H1 (cell line): ENCODE measurements at places on chromosomes 6 and 20.

DNA sequence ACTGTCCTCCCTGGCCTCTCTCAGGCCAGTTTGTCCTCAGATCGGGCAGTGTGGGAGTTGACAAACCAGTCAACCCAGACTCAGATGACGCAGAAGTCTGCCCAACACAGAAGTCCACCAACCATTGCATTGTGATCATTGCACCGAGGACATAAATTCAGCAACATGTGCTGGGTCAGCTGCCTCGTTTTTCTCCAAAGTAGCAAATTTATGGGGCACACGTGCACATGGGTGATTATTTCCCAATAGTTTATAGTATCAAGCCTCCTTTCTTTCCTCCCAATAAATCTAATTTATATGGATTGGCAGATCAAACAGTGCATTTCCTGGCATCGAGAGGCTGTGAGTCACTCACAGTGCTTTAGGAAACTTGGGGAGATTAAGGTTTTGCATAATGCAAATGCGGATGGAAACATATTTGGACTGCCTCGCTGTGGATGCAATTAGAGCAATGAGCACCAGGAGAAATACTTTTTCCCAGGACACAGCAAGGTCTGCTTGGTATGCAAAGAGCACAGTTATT is 413.7 kb upstream of the SULF2 start:
- no peak overlapping the region for H3K27ac ChIP-seq
- DNase-seq = no peak
- H3K4me1 ChIP-seq = no peaks in the 10 kb centered on the region
- H3K4me3 ChIP-seq = no peak overlapping the region
- no peaks in the 10 kb centered on the region for H3K27me3 ChIP-seq

DNA sequence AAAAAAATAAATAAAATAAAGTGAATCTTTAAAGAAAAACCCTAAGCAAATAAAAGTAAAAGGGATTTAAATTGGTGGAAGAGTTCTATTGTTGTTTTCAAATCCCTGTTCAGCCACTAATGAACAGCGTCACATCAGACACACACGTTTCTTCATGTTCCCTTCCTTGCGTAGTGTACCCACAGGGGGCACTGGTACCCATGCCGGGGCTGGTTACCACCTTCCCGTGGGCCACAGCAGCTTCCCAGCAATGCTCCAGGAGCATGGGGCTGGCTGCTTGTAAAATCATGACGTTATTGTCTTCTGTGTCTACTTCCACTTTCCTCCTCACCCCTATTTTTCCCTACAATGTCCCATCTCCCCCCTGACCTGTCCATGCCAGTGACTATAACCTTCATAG is 988.7 kb downstream of the KIF16B start:
- no peak overlapping the region for H3K27ac ChIP-seq
- H3K36me3 ChIP-seq = no peaks in the 10 kb centered on the region
- H3K4me1 ChIP-seq = peaks cover 2% of the 10 kb centered on the region; the same call in 1 of the 2 replicates
- no peak overlapping the region for H3K4me3 ChIP-seq
- DNase-seq = no peak

DNA sequence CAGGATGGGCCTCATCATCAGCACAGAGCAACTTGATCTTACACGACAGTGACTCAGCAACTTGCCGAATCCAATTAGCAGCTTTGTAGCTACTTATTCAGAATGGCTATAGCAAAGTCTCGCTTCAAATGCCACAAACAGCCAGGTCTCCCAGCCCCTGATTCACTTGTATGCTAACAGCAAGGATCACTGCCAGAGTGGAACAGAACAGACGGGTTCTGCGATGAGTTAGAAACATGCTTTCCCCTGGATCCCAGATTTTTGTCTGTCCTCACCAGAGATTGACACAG is 254.4 kb downstream of the NRN1 start:
- no peak overlapping the region for H3K4me3 ChIP-seq
- no peak overlapping the region for H3K27ac ChIP-seq
- peaks cover 2% of the 10 kb centered on the region; the same call in 1 of the 2 replicates for H3K4me1 ChIP-seq
- no peaks in the 10 kb centered on the region for H3K36me3 ChIP-seq

DNA sequence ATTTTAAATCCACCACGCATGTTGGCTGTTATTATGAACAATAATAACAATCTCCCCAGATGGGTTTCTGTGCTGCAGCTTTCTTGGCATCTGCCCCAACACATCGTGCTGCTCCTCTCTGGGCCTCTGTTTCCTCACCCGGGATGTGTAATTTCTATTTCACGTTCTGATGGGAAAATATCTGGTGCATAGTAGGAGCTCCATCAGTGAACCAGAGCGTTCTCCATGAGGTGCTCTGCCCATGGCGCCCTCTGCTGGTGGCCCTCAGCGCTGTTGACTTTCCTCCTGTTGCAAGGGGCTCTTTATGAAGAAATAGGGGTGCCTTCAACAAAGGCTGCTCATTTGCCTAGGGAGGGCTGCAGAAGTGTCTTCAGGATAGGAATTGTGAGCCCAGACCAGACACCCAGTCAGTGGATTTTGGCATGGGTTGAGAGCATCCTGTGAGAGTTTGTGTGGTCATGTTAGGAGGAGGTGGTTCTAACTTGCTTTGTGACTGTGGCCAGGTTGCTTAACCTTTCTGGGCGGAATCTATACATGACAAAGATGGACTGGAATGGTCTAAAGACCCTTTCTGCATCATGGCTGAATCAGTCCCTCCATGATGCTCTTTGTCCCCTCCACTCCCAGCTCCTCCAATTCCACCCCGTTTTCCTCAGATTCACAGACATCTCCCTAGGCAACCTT is 8.1 kb downstream of the SCRT2 start:
- H3K27ac ChIP-seq = no peak overlapping the region
- H3K4me3 ChIP-seq = no peak overlapping the region
- peaks cover 18% of the 10 kb centered on the region for H3K27me3 ChIP-seq
- H3K4me1 ChIP-seq = peaks cover 21% of the 10 kb centered on the region

GRCh38 chr6:33824461-33825154 is 20.8 kb upstream of the MLN start:
- H3K27ac ChIP-seq = no peak overlapping the region
- no peak overlapping the region for H3K4me3 ChIP-seq
- H3K27me3 ChIP-seq = no peaks in the 10 kb centered on the region; the same call in none of the 2 replicates

DNA sequence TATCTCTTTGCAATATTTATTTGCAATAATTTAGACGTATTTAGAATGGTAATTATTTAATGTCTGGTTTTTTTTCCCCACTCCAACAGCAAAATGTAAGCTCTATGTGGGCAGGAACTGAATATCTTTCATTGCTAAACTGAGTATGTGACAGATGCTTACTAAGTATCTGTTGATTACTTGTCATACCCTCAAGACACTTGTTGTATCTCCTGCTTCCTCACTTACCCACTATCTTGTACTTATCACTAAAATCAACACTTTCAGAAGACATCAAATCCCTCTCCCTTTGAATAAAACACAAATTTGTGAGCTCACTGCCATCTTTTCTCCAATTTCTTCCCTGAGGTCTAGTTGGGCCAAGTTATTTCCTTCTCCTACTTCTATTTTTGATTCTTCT is 30.3 kb downstream of the PPIL4 start:
- no peak overlapping the region for H3K4me3 ChIP-seq
- H3K36me3 ChIP-seq = no peaks in the 10 kb centered on the region; the same call in 1 of the 2 replicates
- no peak for DNase-seq
- no peaks in the 10 kb centered on the region for H3K4me1 ChIP-seq
- no peaks in the 10 kb centered on the region for H3K27me3 ChIP-seq

DNA sequence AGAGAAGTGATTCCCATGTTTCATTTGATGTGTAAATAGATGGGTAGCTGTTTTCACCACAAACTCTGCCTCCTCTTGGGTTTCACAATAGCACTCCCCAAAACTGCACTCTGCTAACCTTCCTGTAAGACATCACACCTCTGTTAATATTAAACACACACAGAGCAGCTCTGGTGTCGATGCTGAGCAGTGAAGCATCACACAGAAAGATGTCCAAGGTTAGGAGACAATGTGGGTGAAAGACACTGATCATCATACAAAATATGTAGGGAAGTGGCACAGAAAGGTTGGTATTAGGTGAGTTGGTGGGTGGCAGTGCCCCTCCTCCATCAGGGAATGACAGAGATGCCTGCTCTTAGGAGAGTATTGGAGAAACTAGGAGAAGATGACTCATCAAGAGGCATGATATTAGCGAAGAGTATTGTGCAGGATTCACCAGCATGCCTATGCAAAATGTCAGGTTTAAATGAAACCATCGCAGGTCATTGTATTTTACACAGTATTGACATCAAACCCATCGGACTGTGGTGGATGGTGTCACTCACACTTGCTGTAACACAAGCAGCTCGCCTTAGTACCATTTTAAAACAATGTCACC is 199.7 kb downstream of the TBXT start:
- H3K27me3 ChIP-seq = no peaks in the 10 kb centered on the region
- H3K4me1 ChIP-seq = no peaks in the 10 kb centered on the region
- no peak overlapping the region for H3K27ac ChIP-seq
- H3K36me3 ChIP-seq = no peaks in the 10 kb centered on the region

DNA sequence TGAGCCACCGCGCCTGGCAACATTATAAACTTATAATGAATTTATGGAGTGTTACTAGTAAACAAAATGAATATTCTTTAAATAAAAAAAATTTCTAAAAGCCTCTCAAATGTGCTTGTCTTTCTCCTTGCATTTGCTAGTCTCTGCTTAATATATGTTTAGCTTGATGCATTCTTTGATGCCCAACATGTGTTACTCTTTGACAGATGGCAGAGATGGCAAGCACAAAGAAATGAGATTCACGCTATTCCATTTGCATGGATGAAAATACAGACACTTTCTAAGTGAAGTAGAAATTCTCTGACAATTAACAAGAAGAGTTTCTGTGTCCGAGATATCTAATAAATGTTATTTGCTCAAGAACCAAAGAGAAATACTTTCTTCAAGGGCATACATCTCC is 30.1 kb downstream of the DCDC2 start:
- no peaks in the 10 kb centered on the region for H3K36me3 ChIP-seq
- H3K27me3 ChIP-seq = no peaks in the 10 kb centered on the region
- no peak for DNase-seq
- no peak overlapping the region for H3K4me3 ChIP-seq
- no peak overlapping the region for H3K27ac ChIP-seq

- H3K27me3 ChIP-seq = no peaks in the 10 kb centered on the region
- peaks cover 2% of the 10 kb centered on the region; the same call in 1 of the 2 replicates for H3K4me1 ChIP-seq
- no peaks in the 10 kb centered on the region for H3K36me3 ChIP-seq
- no peak for DNase-seq
- no peak overlapping the region for H3K27ac ChIP-seq
- H3K4me3 ChIP-seq = no peak overlapping the region
These were observed 99.3 kb downstream of the TTLL2 start for GRCh38 chr6:167424060-167424673.

GRCh38 chr20:10790013-10790412 is 116.2 kb upstream of the JAG1 start:
- H3K4me3 ChIP-seq = no peak overlapping the region
- H3K4me1 ChIP-seq = peaks cover 6% of the 10 kb centered on the region; the same call in 1 of the 2 replicates
- H3K36me3 ChIP-seq = no peaks in the 10 kb centered on the region
- H3K27ac ChIP-seq = no peak overlapping the region
- DNase-seq = no peak
- no peaks in the 10 kb centered on the region for H3K27me3 ChIP-seq

GRCh38 chr20:13928901-13929300 is 61.5 kb downstream of the SEL1L2 start:
- H3K4me1 ChIP-seq = no peaks in the 10 kb centered on the region
- no peaks in the 10 kb centered on the region for H3K27me3 ChIP-seq
- H3K27ac ChIP-seq = no peak overlapping the region
- H3K4me3 ChIP-seq = no peak overlapping the region
- no peak for DNase-seq
- H3K36me3 ChIP-seq = no peaks in the 10 kb centered on the region

DNA sequence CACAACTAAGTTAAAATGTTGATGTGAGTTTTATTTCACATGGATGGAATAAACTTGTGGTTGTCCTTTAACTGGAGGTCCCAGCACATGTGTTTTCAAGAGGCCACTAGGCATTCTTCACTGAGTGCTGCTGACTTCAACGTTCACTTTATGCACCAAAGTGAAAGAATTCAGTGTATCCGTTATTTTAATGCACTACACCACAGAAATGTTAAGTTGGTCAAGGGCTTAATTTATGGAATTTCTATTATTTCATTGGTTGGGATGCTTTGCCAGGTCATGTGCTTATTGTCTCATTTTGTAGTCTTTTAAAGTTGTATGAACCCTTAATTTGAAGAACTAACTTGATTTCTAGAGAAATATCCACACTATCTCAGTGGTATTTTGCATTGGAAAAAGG is 106.4 kb downstream of the PPP1R14C start:
- no peak overlapping the region for H3K4me3 ChIP-seq
- no peaks in the 10 kb centered on the region for H3K36me3 ChIP-seq
- DNase-seq = no peak
- no peak overlapping the region for H3K27ac ChIP-seq
- no peaks in the 10 kb centered on the region for H3K27me3 ChIP-seq

DNA sequence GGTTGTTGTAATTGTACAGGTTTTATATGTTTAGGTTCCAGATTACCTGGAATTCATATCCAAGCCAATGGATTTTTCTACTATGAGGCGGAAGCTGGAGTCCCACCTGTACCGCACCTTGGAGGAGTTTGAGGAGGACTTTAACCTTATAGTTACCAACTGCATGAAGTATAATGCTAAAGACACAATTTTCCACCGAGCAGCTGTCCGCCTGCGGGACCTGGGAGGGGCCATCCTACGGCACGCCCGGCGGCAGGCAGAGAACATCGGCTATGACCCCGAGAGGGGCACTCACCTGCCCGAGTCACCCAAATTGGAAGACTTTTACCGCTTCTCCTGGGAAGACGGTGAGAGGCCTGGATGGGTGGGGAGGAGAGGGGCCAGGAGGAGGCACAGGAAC is 13.6 kb downstream of the BRPF3 start:
- DNase-seq = no peak
- no peak overlapping the region for H3K4me3 ChIP-seq
- no peaks in the 10 kb centered on the region for H3K4me1 ChIP-seq

GRCh38 chr6:167291623-167292300 is 647 bp downstream of the UNC93A start:
- no peaks in the 10 kb centered on the region for H3K36me3 ChIP-seq
- no peak overlapping the region for H3K4me3 ChIP-seq
- H3K4me1 ChIP-seq = peaks cover 5% of the 10 kb centered on the region; the same call in 1 of the 2 replicates
- no peaks in the 10 kb centered on the region for H3K27me3 ChIP-seq

DNA sequence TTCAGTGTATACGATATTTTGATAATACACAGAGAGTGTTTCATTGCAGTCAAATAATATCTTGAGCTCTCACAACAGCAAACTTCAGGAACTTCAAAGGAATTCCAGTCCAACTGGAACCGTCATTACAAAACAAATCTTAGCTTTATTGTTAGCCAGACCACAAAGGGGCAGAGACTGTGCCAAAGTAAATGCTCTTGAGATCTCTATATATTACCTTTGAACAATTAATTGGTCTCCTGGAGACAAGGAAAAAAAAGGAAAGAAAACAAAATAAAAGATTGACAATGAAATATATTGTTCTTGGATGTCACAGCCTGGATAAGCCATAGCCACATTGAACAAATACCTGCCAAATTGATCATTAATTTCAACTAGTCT is 70.0 kb downstream of the FOXC1 start:
- H3K27ac ChIP-seq = no peak overlapping the region
- H3K36me3 ChIP-seq = no peaks in the 10 kb centered on the region
- H3K27me3 ChIP-seq = no peaks in the 10 kb centered on the region
- DNase-seq = no peak
- H3K4me1 ChIP-seq = no peaks in the 10 kb centered on the region
- H3K4me3 ChIP-seq = no peak overlapping the region

GRCh38 chr6:80523010-80523409 is 416.5 kb downstream of the BCKDHB start:
- no peak for DNase-seq
- H3K4me1 ChIP-seq = peaks cover 5% of the 10 kb centered on the region
- H3K4me3 ChIP-seq = no peak overlapping the region
- H3K27me3 ChIP-seq = no peaks in the 10 kb centered on the region
- no peak overlapping the region for H3K27ac ChIP-seq
- no peaks in the 10 kb centered on the region for H3K36me3 ChIP-seq
